ENCODE measurements at places on chromosomes 1 and 21.
A peak's percentile ranks its signal among the peaks of the same experiment; 100 is the strongest.

DNA sequence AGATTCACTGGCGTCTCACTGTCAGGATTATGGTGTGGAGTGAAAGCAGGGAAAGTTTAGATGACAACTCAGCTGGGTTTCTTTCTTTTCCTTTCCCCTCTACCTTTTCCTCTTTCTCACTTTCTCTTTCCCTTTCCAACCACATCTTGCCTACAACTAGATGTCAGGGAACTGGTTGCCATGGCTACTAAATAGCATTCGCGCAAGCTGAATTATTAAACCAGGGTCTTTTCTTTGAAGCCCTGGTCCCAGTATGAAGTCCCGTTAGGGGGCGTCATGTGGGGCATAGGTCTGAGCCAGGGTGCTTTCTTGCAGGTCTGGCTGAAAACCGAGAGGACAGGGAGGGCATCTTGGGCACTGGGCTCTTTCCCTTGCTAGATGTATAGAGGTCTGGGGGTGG, 168.4 kb upstream of the CACNA1E start:
- H3K4me1 ChIP-seq = peaks cover 32% of the 10 kb centered on the region
- H3K4me3 ChIP-seq = no peak overlapping the region
- no peak for DNase-seq
- no peak overlapping the region for H3K27ac ChIP-seq

- H3K27ac ChIP-seq = no peak overlapping the region
- no peaks in the 10 kb centered on the region for H3K36me3 ChIP-seq
- no peaks in the 10 kb centered on the region for H3K27me3 ChIP-seq
- DNase-seq = no peak
- peaks cover 2% of the 10 kb centered on the region for H3K4me1 ChIP-seq
These were observed 1.8 kb downstream of the OBSCN start for GRCh38 chr1:228209657-228210056.

DNA sequence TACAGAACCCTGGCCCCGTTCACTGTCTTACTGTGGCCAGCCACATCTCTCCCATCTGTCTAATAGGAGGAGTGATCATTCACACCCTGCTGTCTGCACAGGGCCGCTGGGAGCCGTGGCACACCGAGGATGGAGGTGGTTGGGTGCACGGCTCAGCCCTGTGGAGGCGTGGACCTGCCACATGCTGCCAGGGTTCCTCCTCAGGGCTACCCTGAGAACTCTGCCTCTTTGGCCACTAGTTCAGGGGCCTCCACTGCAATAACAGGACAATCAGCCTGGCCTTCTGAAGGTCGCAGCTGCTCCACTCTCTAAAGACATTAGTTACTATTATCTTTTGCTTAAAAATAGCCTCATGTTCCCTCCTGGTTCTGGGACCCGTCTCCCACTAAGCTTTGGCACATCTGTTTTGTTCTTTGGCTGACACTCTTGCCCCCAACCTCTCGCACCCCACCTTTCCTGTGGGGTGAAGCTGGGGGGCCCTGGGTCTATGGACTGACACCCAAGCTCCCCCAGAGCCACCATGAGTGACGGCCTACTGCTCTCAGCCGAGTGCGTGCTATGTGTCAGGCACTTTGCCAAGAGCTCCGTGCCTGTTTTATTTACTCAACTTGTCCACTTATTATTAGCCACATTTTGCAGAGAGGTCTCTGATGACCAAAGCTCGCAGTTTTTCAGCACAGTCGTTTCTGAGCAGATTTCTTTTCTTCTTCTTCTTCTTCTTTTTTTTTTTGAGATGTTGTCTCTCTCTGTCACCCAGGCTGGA, 66.3 kb downstream of the ARHGEF10L start:
- no peak for DNase-seq
- peaks cover 31% of the 10 kb centered on the region for H3K27me3 ChIP-seq
- H3K27ac ChIP-seq = no peak overlapping the region
- no peaks in the 10 kb centered on the region for H3K36me3 ChIP-seq
- no peak overlapping the region for H3K4me3 ChIP-seq

GRCh38 chr1:31815307-31815645, 546 bp downstream of the SPOCD1 start:
- peak overlapping the region; percentile 43 for H3K27ac ChIP-seq
- H3K36me3 ChIP-seq = no peaks in the 10 kb centered on the region
- H3K4me1 ChIP-seq = peaks cover 10% of the 10 kb centered on the region
- no peak overlapping the region for H3K4me3 ChIP-seq

DNA sequence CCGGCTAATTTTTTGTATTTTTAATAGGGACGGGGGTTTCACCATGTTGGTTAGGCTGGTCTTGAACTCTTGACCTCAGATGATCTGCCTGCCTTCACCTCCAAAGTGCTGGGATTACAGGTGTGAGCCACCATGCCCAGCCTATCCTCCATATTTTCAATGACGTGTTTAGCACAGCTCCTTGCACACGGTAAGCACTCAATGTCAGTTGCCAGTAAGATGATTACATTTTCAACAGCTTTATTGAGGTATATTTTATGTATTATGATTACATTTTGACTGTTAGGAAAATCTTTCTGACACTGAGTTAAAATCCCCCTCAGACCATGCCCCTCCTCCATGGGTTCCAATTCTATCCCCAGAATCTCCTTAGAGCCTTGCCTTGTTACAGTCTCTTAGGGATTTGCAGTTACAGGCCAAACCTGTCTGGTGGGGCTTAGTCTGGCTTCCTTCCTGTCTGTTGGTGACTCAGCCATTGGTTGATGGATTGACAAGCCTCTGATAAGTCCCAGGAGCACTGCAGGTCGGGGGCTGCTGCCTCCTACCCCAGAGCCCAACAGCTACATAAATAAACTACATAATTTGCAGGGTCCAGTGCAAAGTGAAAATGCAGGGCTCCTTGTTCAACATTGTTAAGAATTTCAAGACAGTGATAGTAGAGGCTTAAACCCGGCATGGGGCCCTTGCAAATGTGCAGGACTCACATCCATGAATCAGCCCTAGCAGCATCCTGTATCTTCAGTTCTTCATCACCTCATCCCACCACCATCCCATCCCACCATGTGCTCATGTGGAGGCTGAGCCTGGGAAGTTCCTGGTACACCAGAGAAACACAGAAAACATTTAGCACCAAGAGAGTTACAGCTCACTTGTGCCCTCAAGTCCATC, 23.4 kb downstream of the COA7 start:
- no peak for DNase-seq
- peaks cover 6% of the 10 kb centered on the region for H3K4me1 ChIP-seq
- no peaks in the 10 kb centered on the region for H3K27me3 ChIP-seq
- H3K36me3 ChIP-seq = no peaks in the 10 kb centered on the region
- peak overlapping the region; percentile 43 for H3K27ac ChIP-seq

GRCh38 chr1:228087771-228088251, 5.3 kb downstream of the ARF1 start:
- H3K27ac ChIP-seq = peak overlapping the region; percentile 94
- peaks cover 77% of the 10 kb centered on the region for H3K4me1 ChIP-seq
- DNase-seq = no peak
- no peaks in the 10 kb centered on the region for H3K36me3 ChIP-seq
- peak overlapping the region; percentile 87 for H3K4me3 ChIP-seq
- H3K27me3 ChIP-seq = no peaks in the 10 kb centered on the region

DNA sequence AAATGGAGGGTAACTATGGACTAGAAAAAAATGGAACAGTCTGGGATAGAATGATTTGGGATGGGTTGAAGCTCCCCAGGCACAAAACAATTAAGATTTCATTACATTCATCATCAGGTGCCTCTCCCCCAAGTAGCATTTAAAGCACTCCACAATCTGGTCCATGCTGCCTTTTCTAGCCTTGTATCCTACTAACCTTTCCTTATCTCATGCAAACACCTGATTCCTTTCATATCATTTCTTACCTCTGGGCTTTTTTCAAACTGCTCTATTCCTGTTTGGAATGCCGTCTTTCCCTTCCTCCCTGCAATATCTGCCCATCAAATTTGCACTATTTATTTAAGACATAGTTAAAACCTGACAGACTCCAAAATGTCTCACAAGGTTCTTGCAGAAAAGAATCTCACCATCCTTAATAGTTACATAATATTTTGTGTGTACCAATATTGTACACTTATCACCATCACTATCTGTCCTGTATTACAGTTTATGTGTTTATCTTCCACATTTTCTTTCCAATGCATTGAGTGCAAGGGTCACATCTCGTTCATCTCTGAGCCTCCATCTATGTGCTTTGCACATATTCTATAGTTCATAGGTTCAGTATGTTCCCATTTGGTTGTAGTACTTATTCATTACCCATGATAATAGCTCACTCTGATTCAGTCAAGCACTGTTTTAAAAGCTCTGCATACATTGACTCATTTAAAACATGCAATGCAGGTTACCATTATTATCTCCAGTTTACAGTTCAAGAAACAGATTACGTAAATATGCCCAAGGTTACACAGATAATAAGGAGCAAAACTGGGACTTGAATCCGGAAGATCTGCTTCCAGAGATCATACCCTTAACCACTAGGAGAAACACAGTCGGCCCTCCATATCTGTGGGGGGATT, 16.1 kb upstream of the SHCBP1L start:
- no peak overlapping the region for H3K27ac ChIP-seq
- H3K27me3 ChIP-seq = peaks cover 31% of the 10 kb centered on the region
- H3K4me1 ChIP-seq = no peaks in the 10 kb centered on the region
- H3K4me3 ChIP-seq = no peak overlapping the region
- no peak for DNase-seq

DNA sequence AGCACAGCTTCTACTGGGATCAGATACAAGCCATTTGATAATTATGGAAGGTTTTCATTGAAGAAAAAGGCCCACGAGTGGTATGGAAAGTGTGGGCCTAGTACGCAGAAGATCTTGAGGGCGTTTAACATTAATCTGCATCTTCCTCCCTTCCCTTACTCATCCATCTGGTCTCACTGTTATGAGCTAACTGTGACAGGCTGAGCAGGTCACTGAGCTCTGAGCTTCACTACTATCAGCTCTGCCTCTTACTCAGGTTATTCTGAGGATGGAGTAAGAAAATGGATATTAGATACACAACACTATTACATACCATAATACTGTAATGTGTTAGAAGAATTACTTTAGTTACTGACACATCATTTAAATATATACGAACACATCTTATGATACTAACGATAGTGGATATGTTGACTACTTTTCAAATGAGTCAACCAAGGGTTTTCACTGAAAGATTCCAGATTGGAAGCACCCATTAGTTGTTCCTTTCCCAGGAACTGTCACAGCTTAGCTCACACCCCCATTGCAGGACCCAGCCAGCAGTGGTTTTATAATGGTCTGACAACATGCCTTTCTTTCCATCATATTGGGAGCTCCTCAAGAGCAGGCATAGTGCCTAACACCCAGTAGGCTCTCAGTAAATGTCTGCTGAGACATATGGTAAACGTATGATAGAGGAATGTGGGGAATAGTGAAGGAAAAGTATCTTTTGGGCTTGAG, 97.8 kb upstream of the C8B start:
- peaks cover 9% of the 10 kb centered on the region for H3K4me1 ChIP-seq
- no peaks in the 10 kb centered on the region for H3K36me3 ChIP-seq
- H3K27me3 ChIP-seq = no peaks in the 10 kb centered on the region

DNA sequence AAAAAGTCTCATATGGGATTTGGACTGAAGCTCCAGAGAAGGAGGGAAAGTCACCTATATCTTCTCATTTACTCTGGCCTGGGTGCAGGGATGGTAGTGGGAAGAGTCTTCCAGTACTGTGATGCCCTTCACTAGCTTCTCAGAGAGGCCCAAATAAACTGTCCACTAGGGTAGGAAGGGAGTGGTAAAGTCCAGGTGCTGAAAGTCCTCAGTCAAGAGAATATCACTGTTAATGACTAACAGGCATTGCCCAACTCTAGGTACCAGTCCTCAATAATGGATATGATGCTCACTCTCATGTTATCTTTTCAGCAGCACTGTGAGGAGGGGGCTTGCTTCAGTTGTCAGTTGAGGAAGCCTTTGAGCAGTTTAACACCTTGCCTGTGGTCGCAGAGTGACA, 64.0 kb downstream of the LHX8 start:
- DNase-seq = no peak
- no peaks in the 10 kb centered on the region for H3K27me3 ChIP-seq
- H3K4me3 ChIP-seq = no peak overlapping the region
- no peaks in the 10 kb centered on the region for H3K36me3 ChIP-seq

GRCh38 chr1:223211323-223211985, 68.4 kb upstream of the TLR5 start:
- H3K36me3 ChIP-seq = peaks cover 2% of the 10 kb centered on the region
- H3K4me1 ChIP-seq = no peaks in the 10 kb centered on the region
- DNase-seq = no peak

- H3K4me1 ChIP-seq = peaks cover 2% of the 10 kb centered on the region
- no peak overlapping the region for H3K27ac ChIP-seq
- DNase-seq = no peak
These were observed 75.0 kb upstream of the PKN2 start for GRCh38 chr1:88609051-88609450.

GRCh38 chr1:165645654-165646366, 14.8 kb downstream of the MGST3 start:
- no peaks in the 10 kb centered on the region for H3K27me3 ChIP-seq
- peaks cover 17% of the 10 kb centered on the region for H3K4me1 ChIP-seq
- no peak for DNase-seq
- H3K27ac ChIP-seq = no peak overlapping the region
- no peaks in the 10 kb centered on the region for H3K36me3 ChIP-seq

DNA sequence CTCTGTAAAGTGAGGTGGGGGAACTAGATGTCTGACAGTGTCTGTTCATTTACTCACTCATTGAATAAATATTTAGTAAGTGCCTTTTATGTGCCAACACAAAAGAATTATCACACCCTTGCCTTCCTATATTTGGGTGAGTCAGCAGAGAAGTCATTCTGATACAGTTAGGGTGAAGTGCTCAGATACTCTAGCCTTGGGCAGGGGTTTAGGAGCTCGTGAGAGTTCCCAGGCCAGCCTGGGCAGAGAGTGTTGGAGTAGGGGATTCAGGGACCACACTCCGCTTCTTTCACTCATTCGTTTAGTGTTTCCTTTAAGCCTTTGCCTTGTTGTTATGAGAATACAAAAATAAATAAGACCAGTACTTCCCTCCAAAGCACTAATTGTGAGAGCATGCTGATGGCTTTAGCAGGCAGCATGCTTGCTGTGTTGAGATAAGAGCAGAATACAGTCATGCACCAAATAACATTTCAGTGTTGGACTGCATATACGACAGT, 83.9 kb downstream of the DYRK1A start:
- peaks cover 6% of the 10 kb centered on the region for H3K36me3 ChIP-seq
- H3K27ac ChIP-seq = peak overlapping the region; percentile 54
- DNase-seq = no peak
- H3K4me3 ChIP-seq = no peak overlapping the region

- peaks cover 33% of the 10 kb centered on the region for H3K4me1 ChIP-seq
- H3K4me3 ChIP-seq = no peak overlapping the region
- H3K36me3 ChIP-seq = no peaks in the 10 kb centered on the region
- H3K27me3 ChIP-seq = no peaks in the 10 kb centered on the region
- DNase-seq = no peak
- H3K27ac ChIP-seq = no peak overlapping the region
These were observed 34.5 kb upstream of the LBR start for GRCh38 chr1:225462429-225462713.

DNA sequence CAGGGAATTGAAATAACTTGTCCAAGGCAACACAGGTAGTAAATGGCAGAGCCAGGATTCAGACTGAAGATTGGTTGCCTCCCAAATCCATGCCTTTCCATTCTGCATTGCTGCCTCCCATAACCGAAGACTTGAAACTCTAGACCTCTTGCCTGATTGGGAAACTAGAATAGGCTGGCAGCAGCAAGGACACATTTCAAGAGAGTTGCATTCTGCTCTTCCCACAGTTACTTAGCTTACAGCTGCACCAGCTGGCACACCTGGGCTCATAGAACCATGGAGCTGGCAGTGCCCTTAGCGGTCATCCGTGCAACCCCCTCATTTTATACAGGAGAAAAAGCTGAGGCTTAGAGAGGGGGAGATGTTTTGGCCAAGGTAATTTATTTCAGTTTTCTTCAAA, 8.0 kb downstream of the TRNAU1AP start:
- H3K27ac ChIP-seq = no peak overlapping the region
- no peak for DNase-seq
- H3K4me1 ChIP-seq = peaks cover 9% of the 10 kb centered on the region
- peaks cover 3% of the 10 kb centered on the region for H3K36me3 ChIP-seq
- no peaks in the 10 kb centered on the region for H3K27me3 ChIP-seq

All from T-helper 17 cell (primary cell).